ENCODE measurements at places on chromosomes 12 and 14.

- no peak for DNase-seq
Observed at GRCh38 chr12:84172823-84173424, 739.7 kb downstream of the SLC6A15 start.

GRCh38 chr12:5520037-5520436 is 88.1 kb downstream of the NTF3 start:
- no peak for DNase-seq

GRCh38 chr14:62847168-62847567 is 198.1 kb downstream of the KCNH5 start:
- DNase-seq: no peak

DNA sequence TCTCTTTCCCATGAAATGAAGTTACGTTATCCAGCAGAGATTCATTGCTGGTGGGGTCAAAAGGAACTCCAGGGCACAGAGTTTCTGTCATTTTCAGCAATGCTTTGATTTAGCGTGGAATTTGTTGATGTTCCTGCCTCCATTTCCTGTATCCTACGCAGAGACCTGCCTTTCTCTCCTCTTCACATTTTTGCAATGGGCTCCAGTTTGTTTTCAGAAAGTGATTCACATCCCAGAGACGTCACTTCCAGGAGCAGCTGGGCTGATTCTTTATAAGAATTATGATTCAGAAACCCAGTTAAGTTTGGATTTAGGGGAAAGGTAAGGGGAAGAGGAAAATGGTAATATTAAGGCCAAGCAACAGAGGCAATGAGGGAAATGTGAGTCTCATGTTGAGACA is 11.6 kb downstream of the RNASE10 start:
- no peak for DNase-seq

GRCh38 chr12:65867394-65867793 is 43.1 kb downstream of the HMGA2 start:
- no peak for DNase-seq
